ENCODE measurements at places on chromosomes 13 and 19.
A peak's percentile ranks its signal among the peaks of the same experiment; 100 is the strongest.

DNA sequence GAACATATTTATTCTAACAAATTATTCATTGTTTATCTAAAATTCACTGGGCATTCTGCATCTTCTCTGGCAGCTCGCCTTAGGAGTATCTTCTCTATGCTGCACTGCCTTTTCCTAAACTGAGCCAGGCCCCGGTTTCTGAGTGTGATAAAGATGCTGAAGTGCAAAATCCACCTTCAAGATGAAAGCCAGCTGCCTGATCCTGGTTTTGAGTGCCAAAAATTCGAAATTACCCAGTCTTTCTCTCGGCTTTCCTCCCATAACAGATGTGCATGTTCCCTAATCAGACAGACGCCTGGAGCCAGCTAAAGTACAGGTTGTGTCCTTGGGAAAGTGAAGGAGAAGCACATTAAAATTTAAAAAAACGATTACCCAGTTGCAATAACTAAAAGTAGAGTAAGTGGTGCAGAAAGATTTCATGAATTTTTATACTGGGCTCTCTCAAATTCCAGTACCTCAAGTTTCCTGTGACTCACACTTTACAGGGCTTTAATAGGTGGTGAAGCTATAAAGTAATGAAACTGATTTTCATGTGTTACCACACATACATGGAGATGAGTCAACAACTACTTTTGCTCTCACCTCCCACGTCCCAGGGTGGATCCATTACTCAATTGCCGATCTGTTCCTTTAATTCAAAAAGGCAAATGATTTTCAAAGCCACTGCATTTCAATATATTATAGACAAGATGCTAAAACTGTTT lies 65.0 kb upstream of the GTF2F2 start:
- no peak for DNase-seq

DNA sequence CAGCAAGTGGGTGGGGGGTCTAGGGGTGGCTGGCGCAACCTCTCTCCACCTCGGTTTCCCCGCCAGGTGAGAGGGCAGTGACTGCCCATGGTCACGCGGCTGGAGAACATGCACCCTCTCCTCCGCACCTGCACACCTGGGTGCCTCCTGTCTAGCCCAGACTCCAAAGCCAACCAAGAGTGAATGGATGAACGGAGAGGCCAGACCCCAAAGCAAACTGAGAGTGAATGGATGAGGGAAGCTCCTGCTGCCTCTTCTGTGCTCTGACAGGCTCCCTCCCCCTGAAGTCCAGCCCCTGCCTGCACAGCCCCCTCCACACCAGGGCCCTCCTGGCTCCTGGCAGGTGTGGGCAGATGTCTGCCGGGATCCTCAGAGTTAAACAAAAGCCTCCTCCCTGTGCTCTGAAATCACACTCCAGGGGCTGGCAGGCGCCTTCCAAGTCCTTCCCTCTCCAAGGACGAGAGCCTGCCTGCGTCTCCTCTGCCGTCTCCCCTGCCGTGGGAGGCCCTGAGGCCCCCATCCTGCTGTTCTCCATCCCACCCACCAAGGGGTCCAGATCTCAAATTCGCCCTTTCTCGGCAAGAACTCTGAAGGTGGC lies 2.2 kb downstream of the SBNO2 start:
- no peak for DNase-seq

- peak; percentile 87 for DNase-seq
These were observed 25.4 kb downstream of the HPN start for GRCh38 chr19:35066691-35067563.

- no peak for DNase-seq
These were observed 54.1 kb upstream of the PDCD5 start for GRCh38 chr19:32526895-32527294.

- no peak for DNase-seq
These were observed 278.7 kb upstream of the KLHL1 start for GRCh38 chr13:70386919-70387318.

GRCh38 chr13:92187378-92187989 lies 789.1 kb downstream of the GPC5 start:
- DNase-seq = no peak

- no peak for DNase-seq
These were observed 18.5 kb upstream of the ABCC4 start for GRCh38 chr13:95319551-95320274.

GRCh38 chr19:1362387-1363257 lies 21.1 kb upstream of the NDUFS7 start:
- no peak for DNase-seq

GRCh38 chr13:80751854-80752253 lies 410.9 kb upstream of the SPRY2 start:
- no peak for DNase-seq

GRCh38 chr13:56457535-56458190 lies 683.1 kb upstream of the PRR20A start:
- no peak for DNase-seq

DNA sequence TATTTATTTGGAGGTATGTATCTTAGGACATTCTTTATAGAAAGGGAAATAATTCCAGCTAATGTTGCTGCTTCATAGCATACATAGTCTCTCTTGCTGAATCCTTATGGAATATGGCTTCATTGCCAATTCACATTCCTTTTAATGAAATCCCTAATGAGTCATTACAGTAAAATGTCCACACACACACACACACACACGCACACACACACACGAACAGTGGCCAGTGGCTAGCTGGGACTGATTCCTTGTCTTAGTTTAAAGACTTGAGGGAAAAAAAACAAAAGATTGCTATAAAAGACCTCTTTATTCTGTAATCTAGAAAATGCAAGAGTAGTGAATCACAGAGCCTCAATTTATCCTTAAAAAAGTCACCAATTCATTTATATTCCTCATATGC lies 301.6 kb downstream of the SLITRK6 start:
- no peak for DNase-seq

DNA sequence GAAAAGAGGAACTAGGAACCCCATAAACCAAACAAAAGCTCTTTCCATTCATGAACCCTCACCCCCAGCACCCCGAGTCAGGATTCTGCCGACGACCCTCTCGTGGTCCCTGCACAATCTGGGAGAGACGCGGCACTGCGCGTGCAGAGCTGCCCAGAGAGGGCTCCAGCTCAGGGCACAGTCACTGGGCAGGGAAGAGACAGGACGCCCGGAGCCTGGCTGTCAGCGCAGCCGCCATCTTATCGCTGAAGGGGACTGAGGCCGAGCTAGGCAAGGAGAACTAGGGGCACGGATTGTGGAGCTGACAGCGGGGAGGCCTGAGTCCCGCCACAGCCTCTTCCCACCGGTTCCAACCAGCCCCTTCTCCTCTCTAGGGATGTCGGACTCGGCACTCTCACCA lies 349 bp downstream of the ZNF98 start:
- DNase-seq = no peak

- no peak for DNase-seq
These were observed 66.7 kb downstream of the SLC10A2 start for GRCh38 chr13:102999499-102999898.

GRCh38 chr19:40808497-40808896 lies 9.5 kb downstream of the EGLN2 start:
- DNase-seq = no peak

GRCh38 chr13:91331047-91331915 lies 16.2 kb upstream of the MIR17HG start:
- no peak for DNase-seq

DNA sequence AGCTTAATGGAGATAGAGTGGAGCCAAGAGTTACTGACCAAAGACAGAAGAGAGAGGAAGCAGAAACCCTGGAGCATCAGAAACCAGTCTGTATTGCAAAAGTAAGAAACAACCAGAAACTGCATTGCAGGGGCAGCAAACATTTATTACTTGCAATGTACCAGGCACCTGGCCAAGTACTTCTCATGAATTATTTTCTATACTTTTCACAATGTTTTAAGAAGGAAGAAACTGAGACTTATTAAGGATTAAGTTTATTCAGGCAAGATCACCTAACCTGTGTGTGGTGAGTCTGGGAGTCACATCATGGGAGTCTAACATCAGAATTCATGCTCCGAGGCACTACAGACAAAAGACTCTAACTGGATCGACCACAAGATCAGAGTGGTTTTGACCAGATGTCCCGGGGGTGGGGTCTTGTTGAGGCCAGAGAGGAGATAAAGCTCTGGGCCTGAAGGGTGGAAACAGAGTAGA lies 47.4 kb downstream of the TNFRSF19 start:
- no peak for DNase-seq

DNA sequence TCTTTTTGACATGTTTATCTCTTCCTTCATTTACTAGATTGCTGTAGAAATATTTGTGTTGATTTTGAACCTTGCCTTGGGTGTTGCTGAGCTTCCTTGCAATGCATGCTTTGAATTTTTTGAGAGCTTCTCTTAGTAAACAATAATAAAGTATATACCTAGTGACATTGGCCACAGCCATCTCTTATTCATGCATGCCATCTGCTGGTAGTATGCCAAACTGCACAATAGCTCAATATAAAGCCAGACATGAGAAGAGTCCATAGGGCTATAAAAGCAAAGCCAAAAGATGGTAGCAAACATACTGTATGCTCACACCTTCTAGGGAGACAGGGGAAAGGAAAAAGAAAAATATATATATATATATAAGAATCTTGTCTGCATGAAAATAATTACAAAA lies 18.9 kb upstream of the ZSCAN5A start:
- peak; percentile 16 for DNase-seq

GRCh38 chr13:33968520-33969507 lies 150.9 kb downstream of the RFC3 start:
- no peak for DNase-seq

DNA sequence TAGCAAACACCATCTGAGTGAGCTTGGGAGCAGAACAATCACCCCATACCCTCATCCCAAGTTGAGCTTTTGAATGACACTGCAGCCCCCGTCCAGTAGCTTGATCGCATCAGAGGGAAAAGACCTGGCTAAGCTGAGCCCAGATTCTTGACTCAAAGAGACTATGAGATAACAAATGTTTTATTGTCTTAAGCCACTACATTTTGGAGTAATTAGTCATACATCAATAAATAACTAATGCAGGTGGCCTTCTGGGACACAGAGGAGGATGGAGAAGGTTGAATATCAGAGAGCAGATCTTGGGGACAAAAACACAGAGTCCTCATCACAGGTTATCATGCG lies 24.6 kb upstream of the IGSF23 start:
- DNase-seq = no peak

GRCh38 chr19:29233591-29233990 lies 20.6 kb upstream of the UQCRFS1 start:
- DNase-seq = no peak

GRCh38 chr13:20177049-20177831 lies 15.5 kb downstream of the GJB2 start:
- no peak for DNase-seq

GRCh38 chr13:49165798-49166752 lies 54.1 kb upstream of the MLNR start:
- DNase-seq = no peak

GRCh38 chr13:39767791-39768517 lies 112.5 kb downstream of the COG6 start:
- no peak for DNase-seq

GRCh38 chr13:66482836-66483235 lies 747.3 kb downstream of the PCDH9 start:
- no peak for DNase-seq

- DNase-seq = no peak
These were observed 1356.6 kb downstream of the SLITRK5 start for GRCh38 chr13:89027694-89028306.

DNA sequence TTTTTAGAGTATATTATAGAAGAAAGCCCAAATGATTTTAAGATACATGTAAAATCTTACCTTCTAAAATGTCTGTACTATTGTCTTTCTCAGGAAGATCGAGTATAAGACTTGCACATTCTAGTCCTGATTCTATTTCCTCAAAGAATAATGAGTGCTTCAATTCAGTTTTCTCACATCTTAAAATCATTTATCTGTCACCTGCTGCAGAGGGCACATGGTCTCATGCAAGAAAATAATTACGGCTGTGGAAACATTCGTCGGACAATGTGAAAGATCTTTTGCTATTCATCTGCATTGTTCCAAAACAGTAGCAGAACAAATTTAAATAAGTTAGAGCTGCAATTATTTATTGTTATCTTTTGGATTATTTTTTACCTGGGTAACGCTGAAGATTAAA lies 1403.5 kb downstream of the PCDH9 start:
- DNase-seq = no peak

- no peak for DNase-seq
These were observed 5.0 kb upstream of the C19orf33 start for GRCh38 chr19:38298821-38299680.

DNA sequence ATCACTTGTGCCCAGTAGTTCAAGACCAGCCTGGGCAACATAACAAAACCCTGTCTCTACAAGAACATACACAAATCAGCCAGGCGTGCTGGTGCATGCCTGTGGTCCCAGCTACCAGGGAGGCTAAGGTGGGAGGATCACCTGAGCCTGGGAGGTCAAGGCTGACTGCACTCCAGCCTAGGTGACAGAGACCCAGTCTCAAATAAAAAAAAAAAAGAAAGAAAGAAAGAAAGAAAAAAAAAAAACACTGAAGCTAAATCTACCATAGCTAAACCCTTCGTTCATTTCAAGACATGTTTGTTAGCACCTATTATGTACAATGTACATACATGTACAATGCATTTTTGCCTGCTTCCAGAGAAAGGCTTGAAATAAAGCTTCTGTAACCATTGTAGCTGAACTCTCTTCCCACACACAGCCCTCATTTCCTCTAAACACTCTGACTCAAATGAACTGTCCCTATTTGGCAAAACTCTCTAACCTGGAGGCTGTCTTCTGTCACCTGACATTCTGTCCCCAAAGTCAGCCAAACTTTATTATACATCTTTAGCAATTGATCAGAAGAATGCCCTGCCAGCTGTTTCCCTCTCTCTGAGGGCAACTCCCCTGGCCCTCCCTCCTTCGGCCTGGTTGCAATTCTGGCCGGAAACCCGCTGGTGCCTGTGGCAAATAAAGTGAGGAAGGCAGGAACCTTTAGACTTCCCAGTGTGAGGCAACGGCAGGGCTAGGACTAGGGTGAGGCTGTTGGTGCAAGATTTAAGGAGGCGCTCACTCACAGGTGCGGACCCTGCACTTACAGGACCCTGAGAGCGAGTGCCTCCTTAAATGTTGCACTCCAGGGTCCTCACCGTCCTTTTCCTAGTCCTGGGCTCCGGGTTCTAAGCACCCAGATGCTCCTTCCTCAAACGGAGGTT lies 1.8 kb downstream of the ETHE1 start:
- DNase-seq = no peak

GRCh38 chr13:25874907-25875306 lies 176.9 kb downstream of the SHISA2 start:
- DNase-seq = no peak

DNA sequence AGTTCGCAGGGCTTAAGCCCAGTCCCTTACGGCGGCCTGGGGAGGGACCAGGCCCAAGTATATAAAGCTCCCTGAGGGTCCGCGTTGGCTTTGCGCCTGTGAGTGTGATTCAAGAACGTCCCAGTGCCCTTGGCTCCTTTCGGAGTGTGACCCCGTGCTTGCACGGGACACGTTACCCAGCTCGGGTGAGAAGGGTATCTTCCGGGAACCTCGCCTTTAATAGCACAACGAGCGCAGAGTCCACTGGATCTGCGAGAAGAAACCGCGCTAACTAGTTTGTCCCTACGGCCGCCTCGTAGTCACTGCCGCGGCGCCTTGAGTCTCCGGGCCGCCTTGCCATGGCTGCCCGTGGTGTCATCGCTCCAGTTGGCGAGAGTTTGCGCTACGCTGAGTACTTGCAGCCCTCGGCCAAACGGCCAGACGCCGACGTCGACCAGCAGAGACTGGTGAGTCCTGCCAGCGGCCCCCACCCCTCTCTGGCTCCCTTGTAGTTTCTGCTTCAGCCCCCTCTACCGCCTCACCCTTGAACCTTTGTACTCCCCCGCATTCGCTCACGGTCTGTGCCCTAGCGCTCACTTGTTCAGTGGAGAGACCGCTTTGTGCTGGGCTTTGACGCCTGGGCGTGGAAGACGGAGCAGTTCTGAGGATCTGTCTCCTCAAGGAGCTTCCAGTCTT lies at the start of gene DNAJC15:
Gene DNAJC15, plus strand, starts transcription at position 298 of the 675 bp plus-strand sequence. Its CDS starts 41 bp downstream, at position 339.
- peak; percentile 66 for DNase-seq

Measured in progenitor cell of endocrine pancreas (in vitro differentiated cells).